Activated T-cell treated with anti-CD3 and anti-CD28 coated beads, Interleukin-2, amount 50 U/mL, for 72 hours (primary cell): ENCODE measurements at places on chromosomes 6 and 20. TPM values are rescaled to one million over a fixed set of nuclear protein-coding genes. Genes with fewer than 3 reads are reported as not detected.

IYD gene
- not detected for total RNA-seq

TRAPPC3L gene
- total RNA-seq = not detected

IMPG1 gene
- not detected for total RNA-seq

FAM83C gene
- not detected for total RNA-seq

HSPA12B gene
- total RNA-seq = not detected

IL17F gene
- 0.50 TPM for total RNA-seq

SLC22A23 gene
- total RNA-seq = 1.5 TPM

C6orf136 gene
- total RNA-seq = 36.0 TPM

CTAGE9 gene
- not detected for total RNA-seq
